ENCODE measurements at places on chromosomes 12 and 14.

DNA sequence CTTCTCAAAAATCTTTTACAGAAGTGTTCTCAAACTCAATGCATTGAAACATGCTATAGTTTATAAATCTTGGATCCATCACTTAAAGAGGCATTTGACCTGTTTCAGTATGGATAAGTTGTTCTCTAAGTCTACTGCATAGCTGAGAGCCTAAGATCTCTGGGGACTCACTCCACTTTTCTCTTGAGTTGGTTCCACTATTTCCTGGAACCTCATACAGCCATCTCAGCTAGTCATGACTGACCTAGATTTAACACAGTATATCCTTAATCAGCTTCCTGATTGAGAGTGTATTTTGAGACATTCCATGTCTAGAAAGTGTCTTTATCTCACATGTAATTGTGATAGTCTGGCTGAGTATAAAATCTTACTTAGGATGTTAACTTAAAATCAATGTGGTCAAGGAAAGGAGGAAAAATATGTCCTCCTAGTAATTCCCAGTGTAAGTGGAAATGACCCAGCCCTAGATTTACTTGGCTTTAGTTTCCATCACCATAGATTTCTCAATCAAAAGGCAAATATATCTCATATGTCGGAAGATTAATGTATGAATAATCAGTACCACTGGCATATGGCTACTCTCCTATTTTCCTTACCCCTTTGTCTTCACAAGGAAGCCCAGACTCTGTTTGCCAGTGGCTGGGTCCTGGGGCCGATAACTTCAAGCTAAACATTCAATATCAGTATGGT is 61.9 kb downstream of the KICS2 start:
- no peak for DNase-seq

- no peak for DNase-seq
These were observed 218.8 kb downstream of the BTG1 start for GRCh38 chr12:91926848-91927247.

DNA sequence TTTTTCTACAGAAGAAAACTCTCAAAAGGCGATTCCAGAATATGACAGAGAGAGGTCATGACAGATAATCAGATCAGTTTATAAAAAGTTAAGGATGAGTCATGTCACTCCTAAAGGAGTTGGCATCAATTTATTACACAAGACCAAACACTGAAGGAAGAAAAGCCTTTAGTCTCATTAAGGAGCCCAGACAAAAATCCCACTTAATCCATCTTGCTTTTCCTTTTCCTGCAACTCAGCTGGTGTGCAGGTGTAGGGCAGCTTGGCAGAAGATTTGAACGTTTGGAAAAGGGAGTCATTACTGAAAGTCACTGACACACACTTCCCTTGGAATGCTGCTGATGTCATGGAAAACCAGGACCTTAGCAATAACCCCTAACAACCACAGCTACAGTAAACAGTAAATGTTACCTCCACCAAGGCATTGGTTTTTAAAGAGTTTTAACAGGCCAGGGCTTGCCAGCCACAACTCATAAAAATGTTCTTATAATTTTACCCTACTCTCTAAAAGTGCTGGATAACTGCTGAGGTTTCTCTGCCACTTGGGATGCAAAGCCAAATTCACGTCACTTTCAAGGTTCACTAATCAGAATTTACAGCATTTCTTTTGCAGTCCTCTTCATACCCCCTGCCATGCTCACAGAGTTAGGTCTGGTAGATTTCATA is 320.6 kb downstream of the RAD51B start:
- no peak for DNase-seq

GRCh38 chr14:94494085-94494484 is 15.2 kb downstream of the SERPINA12 start:
- DNase-seq, result no peak

GRCh38 chr12:82407481-82407880 is 49.2 kb downstream of the METTL25 start:
- DNase-seq, result no peak

All from CD4-positive, alpha-beta T cell treated with Interleukin-6 at 100 ng/mL for 8 hours (primary cell).